ENCODE measurements at places on chromosomes 12 and 14.
A peak's percentile ranks its signal among the peaks of the same experiment; 100 is the strongest.

- no peak for DNase-seq
Measured at GRCh38 chr14:104805326-104805678, 4.4 kb downstream of the ZBTB42 start.

- DNase-seq, result no peak
Measured at GRCh38 chr12:65655074-65655493, 169.2 kb upstream of the HMGA2 start.

GRCh38 chr14:31090883-31091764, 64.9 kb upstream of the STRN3 start:
- DNase-seq, result no peak

GRCh38 chr12:110647631-110648040, 33.7 kb downstream of the TCTN1 start:
- no peak for DNase-seq

DNA sequence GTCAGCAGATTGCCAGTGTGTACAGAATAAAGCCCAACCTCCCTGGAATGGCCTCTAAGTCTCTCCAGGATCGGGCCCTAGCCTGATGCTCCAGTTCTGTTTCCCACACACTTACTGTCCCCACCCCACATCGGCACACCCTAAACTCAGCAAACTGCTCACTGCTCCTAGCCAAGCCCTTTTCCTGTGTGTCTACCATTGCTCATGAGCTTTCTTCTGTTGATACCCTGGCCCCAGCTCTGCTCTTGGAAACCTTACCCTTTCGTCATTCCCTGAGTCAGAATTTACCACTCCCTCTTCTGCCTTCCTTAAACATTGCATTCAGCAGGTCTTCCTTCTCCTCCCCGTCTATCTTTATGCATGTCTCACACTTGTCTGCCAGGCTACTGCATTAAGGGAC, 158.9 kb downstream of the TMX1 start:
- DNase-seq, result no peak

DNA sequence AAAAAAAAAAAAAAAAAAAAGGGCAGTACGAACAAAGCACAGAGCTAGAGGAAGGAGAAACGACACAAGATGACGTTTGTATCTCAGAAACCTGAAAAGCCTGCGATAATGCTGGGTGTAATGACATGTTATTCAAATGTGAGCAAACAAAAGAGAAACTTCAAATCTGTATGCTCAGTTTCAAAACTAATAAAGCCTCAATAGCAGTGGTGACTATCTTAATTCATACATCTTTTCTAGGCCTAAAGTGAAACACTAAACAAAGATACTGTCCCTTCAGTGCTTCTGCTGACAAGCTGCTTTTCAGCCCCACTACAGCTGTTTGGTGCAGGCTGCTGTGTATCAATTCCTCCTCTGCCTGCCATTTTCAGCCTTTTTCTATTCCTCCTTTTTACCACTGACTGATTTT, 15.8 kb downstream of the ITPR2 start:
- DNase-seq, result no peak

DNA sequence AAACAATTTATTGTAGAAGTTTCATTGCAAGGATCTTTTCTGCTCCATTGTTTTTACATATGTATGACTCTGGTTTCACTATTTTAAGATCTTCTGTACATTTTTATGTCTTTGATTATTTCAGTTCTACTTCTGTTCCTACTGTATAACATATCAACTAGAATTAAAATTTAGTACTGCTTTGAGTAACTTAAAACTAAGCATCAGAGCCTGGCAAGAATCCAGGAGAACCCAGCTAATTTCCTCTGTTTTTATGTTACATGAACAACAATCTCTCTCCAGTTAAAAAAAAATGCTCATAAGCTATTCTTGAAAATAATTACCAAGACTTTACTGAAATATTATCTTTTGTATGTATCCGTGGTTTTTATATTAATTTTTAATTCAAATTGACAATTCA, 370.7 kb downstream of the TMTC2 start:
- no peak for DNase-seq

DNA sequence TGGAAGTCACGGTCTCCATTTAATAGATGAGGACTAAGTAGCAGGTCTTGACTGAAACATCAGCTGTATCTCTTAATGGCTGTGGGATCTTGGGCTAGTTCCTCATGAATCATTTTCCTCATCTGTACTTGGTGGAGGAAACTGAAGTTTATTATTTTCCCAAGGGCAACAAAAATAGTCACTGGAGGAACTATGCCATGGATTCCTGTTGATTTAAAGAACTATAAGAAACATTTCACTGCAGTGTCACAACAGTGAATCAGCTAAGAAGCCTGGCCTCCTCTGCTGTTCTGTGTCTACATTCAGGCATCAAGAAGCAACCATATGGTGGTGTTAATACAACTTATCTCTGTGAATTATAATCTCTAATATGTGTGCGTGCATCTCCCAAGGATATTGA, 200.5 kb downstream of the STXBP6 start:
- no peak for DNase-seq

- DNase-seq, result no peak
Measured at GRCh38 chr12:42968426-42968825, 378.9 kb upstream of the PRICKLE1 start.

- DNase-seq, result no peak
Measured at GRCh38 chr14:102418853-102419240, 56.1 kb downstream of the TECPR2 start.

DNA sequence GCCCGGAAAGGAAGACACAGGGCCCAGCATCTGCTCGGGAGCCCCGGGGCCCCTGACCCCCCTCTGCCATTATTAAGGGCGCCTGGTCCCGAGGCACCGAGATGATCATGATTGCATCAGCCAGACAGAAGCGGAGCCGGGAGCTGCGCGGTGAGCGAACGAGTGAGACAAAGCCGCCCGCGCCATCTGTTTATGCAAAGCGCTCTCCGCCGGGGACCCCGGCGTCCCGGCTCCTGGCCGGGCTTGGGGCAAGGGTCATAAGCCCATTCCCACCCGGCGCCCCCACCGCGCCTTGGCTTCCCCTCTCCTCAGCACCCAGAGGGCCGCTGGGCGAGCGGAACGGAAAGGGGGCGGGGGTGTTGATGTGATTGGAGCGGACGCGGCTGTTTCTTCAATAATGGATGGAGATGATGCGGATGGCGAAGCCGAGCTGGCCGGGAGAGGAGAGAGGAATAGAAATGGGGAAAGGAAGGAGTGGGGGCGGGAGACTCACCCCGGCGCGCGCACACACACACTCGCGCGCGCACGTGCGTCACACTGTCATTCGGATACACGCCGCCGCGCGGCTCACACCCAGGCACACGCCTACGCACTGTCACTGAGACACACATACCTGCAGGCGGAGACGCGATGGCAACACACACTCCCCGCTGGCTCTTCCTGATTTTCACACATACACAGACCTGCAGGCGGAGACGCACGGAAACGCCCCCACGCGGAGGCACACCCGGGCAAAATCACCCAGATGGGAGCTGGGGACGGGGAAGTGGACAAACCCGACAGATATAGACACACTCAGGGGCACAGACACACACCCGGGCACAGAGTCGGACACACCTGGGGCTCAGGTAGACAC, 10.7 kb downstream of the STAC3 start:
- no peak for DNase-seq

GRCh38 chr14:99996951-99997571, 68.2 kb upstream of the EVL start:
- DNase-seq, result no peak

- DNase-seq, result no peak
Measured at GRCh38 chr12:102675672-102676071, 195.3 kb upstream of the IGF1 start.

DNA sequence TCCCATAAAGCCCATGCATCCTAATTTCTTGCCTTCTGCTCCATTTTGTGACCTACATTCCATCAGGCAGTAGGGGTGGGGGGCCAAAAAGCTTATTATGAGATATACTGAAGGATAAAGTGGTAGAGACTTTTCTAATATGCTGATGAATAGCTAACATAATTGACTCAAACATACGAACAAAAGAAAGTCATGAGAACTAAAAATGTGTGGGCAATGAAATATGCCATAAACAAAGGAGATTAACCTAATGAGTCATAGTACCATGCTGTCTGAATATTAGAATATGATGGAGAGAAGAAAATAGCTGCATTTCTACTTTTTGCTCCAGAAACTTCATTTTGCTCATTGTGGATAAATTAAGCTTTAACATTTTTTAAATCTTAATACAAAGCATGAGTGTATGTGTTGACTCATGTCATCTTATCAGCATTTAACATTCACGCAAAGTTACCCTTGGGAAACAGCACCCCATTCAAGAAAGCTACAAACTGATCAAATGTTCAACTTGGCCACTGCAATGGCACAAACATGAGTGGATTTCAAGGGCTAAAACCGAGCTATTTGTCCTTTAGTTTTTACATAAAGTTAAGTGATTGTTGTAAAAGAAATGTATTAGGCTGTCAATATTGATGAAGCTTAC, 64.0 kb upstream of the DIO2 start:
- DNase-seq, result no peak

- no peak for DNase-seq
Measured at GRCh38 chr12:24252602-24253001, 303.1 kb upstream of the SOX5 start.

DNA sequence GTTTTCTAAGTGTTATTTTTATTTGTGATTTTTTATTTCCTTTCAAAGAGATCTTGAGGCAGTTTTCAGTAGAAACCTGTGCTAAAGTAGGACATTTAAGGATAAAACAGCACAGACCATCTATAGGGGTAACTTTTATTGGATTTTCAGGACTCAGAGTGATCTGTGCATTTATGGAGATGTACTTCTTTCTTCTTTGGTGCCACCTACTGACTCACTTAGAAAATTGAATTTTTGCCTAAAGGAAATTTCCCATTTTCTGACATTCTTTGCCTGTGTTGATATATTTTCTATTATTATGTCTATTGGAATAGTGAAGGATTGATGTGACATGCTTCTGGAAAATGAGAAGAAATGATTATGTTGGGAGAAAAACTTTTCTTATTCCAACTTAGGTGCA, 113.0 kb downstream of the UNC79 start:
- DNase-seq, result no peak

GRCh38 chr12:52216807-52217206, 16.2 kb upstream of the KRT7 start:
- DNase-seq, result no peak

DNA sequence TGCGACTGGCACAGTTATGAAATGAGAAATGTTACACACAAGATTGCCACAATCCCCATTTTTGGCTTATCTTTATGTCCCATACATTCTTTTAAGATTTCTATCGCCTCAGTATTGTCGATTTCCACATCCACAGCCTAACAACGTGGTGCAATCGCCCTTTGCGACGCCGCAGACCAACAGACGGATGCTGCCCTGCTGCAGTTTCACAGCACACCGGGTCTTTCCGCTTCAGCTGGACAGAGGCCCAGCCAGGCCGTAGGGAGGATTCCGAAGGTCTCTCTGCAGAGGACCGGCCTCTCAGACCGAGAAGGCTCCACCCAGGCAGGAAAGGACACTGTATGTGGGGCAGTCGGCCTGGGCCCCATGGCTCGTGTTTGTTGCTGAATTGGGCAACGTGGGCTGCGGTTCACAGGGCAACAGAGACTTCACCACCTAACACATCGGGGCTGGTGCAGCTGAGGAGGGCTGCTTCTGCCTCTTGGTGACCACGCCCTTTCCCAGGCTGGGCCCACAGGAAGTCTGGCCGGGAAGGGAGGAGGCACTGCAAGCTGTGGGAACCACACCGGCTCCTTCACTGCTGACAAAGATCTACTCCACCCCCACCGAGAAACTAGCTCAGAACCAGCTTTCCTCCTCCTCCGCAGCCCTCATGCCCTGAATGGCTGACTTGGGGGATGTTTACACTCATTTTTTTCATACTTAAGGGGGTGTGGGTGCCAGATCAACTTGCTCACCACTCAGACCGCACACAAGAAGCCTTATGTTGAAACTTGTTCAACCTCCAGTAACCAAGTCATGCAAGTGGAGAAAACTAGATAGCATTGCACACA, 32.9 kb upstream of the MDM1 start:
- peak; percentile 45 for DNase-seq
